ENCODE measurements at places on chromosomes 5 and 9.

- H3K27ac ChIP-seq: no peak overlapping the region
- no peak overlapping the region for H3K4me3 ChIP-seq
- no peaks in the 10 kb centered on the region for H3K4me1 ChIP-seq
- H3K27me3 ChIP-seq: no peaks in the 10 kb centered on the region
- DNase-seq: no peak
- H3K36me3 ChIP-seq: no peaks in the 10 kb centered on the region
These were observed 80.1 kb downstream of the TRPC7 start for GRCh38 chr5:136285096-136285855.

DNA sequence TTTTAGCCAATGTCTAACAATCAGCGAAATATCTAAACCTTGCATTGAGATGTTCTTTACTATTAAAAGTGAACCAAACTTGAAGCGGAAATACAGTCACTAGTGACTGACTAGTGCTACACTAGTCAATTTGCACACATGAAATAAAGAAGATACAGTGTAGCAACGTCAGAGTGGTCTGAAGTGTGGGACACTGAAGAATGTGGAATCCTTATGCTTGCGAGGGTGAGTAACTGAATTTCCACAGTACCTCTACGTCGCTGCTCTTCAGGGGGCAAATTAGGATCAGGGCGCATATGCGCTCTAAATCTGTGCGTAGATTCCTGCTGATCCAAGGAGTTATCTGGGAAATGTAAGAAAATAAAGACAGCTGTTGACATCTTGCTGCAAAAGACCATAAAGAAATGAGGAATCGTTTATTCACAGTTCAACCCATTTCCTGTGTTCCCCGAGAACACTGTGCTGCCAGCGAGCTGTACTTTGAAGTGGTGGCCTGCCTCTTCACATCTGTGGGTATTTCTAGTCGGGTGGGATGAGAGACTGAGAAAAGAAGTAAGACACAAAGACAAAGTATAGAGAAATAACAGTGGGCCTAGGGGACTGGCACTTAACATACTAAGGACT lies 39.8 kb upstream of the FLT4 start:
- H3K4me3 ChIP-seq: no peak overlapping the region
- peaks cover 1% of the 10 kb centered on the region for H3K4me1 ChIP-seq
- no peak for DNase-seq
- H3K27me3 ChIP-seq: no peaks in the 10 kb centered on the region

- no peaks in the 10 kb centered on the region for H3K36me3 ChIP-seq
- no peak overlapping the region for H3K27ac ChIP-seq
- H3K4me3 ChIP-seq: no peak overlapping the region
- no peak for DNase-seq
- H3K27me3 ChIP-seq: no peaks in the 10 kb centered on the region
- H3K4me1 ChIP-seq: no peaks in the 10 kb centered on the region
These were observed 493.4 kb upstream of the COX7C start for GRCh38 chr5:86124333-86124732.

DNA sequence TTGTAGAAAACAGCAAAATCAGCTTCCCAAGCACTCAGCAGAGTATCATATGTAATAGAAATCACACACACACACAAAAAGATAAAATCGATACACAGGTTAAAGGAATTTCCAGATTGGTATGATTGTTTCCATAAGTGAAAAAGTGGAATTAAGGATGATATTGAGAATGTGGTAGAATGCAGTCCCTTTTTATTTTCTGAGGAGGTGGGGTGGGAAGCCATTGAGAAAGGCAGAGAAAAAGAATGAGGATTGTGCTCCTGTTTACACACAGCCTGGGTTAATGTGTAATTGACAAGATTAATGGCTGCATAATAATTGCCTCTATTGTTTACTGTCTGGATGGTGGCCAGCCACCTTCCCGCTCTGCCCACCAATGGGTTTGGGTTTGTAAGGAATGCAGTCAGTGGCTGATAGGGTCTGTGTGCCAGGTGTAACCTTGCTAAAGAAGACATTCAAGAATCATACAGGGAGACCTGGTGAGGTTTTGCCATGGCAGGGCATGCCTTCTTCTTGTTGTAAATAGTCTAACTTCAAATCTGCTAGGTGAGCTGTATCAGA lies 177.2 kb upstream of the MAP3K1 start:
- no peak overlapping the region for H3K4me3 ChIP-seq
- H3K4me1 ChIP-seq: no peaks in the 10 kb centered on the region
- DNase-seq: no peak

DNA sequence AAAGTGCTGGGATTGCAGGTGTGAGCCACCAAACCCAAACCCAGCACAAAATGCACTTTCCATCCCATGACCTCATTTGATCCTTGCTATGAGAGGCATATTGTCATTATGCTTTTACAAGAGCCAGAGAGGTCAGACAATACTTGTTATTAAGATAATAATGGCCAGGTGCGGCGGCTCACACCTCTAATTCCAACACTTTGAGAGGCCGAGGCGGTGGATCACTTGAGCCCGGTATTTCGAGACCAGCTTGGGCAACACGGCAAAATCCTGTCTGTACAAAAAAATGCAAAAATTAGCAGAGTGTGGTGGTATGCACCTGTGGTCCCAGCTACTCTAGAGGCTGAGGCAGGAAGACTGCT lies 55.9 kb upstream of the IL17B start:
- no peak overlapping the region for H3K27ac ChIP-seq
- no peak for DNase-seq
- H3K27me3 ChIP-seq: no peaks in the 10 kb centered on the region
- H3K4me1 ChIP-seq: peaks cover 2% of the 10 kb centered on the region

DNA sequence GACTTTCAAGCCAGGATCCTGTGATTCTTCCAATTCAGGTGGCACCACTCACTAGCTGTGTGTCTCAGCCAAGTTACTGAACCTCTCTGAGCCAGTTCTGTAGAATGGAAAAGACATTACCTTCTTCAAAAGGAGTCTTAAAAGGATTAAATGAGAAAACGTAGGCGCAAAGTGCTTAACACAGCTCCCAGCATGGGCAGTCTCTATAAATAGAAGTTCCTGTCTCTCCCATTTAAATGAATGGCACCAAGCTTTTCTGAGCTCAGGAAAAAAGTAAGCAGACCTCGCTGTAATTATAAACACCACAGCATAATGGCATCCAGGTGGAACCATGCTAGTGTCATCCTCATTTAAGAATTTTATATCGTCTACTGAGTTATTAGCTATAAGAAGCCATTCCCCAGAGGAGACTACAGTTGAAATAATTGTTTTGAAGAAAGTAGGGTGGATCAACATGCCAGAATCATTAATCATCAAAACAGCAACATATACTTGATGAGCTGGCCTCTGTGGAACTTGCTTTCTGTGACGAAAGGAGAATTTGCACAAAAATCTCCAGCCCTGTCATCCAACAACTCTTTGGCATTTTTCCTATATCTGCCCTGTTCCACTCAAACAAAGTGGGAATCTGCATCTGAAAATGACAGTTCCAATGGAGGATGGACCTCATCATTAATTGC lies 188.9 kb downstream of the SPOCK1 start:
- no peaks in the 10 kb centered on the region for H3K4me1 ChIP-seq
- DNase-seq: no peak
- no peak overlapping the region for H3K4me3 ChIP-seq
- H3K27ac ChIP-seq: no peak overlapping the region

- H3K27ac ChIP-seq: no peak overlapping the region
- DNase-seq: no peak
- H3K36me3 ChIP-seq: no peaks in the 10 kb centered on the region
- H3K27me3 ChIP-seq: no peaks in the 10 kb centered on the region
- H3K4me3 ChIP-seq: no peak overlapping the region
These were observed 348.0 kb downstream of the SEMA5A start for GRCh38 chr5:9197881-9198260.
